Chondrocyte (in vitro differentiated cells): ENCODE measurements at places on chromosomes 1 and 21. TPM values are rescaled to one million over a fixed set of nuclear protein-coding genes. Genes with fewer than 3 reads are reported as not detected.

DNA sequence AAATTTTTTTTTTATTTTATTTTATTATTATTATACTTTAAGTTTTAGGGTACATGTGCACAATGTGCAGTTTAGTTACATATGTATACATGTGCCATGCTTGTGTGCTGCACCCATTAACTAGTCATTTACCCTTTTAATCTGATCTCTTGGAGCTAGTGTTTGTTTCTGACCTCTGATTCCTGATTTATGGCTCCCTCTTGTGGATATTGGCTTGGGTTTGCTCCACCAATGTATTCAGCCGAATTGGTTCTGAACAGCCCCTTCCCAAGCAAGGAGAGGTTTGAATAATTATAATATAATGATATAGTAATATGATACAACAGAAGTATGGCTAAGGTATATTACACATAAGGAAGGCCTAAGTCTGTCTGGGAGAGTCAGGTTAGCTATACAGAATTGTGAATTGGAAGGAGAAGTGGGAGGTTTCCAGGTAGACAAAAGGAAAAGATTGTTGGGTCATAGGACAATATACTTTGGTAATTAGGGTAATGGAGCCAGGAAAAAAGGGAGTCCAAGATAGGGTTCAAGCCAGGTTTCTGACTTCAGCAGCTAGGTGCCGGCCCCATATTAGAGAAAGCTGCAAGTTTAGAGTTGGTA is 53.1 kb upstream of the HMCN1 start:
- DNase-seq, result no peak

Gene EXTL2
- total RNA-seq, result 24.7 to 36.1 TPM (median 26.0 TPM) in 3 replicates

- DNase-seq, result peak; percentile 82
These were observed 1.4 kb downstream of the TRIM17 start for GRCh38 chr1:228415221-228415620.

Gene DMRTA2
- not detected in 3 replicates for total RNA-seq

DNA sequence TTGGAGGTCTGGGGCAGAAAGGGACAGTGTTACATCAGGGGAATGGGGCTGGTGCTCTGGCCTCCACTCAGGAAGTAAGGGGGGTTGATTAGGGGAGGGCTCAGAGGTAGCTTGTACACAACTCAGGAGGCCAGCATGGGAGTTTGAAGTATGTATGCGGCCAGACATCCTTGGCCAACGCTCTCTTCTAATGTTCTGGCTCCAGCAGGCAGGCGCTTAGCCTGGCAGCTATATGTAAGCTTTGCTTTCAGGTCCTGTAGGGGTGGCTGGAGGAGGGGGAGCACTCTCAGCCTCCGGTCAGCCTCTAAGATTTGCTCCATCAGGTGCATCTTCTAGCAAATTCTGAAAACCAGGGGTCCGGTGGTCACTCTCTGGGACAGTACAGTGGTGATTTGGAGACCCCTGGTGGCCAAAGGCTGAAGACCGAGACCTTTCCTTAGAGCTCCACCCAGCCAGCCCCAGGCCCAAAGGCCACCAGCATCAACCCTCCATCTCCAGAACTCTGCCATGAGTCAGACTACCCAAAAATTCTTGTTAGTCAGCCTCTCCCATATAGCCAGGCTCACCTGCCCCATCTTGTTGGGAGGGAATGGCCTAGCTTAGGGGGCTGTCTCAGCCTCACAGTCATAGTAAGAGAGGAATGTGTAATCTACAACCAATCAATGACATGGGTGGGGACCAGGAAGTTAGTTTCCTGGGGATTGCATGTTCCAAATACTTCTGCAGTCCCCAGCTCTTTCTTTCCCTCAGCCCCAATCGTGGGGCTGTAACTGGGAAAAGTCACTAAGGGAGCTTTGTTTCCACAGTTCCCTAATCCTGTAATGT is 9.7 kb upstream of the COL8A2 start:
- DNase-seq, result no peak
